ENCODE measurements at places on chromosomes 12 and 14.

DNA sequence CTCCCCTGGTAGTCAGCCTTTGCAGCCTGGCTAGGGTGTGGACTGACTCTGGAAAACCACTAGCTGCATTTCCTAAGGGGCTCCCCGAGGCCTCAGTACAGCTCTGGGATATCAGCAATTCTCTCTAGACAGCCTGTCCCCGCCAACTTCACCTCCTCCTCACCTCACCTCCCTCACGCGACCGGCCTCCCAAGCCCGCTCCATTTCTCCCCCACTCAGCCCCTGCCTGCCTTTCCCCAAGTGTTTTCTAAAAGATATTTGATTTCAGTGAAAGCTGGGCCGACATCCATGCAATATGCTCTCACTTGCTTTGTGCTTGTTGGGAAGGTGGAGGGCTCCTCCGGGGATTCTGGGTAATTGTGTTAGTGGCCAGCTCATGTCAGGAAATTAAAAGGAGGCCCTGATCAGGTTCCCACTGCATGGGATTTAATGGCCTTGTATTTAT lies 91.8 kb downstream of the ESRRB start:
- DNase-seq, result no peak

GRCh38 chr12:98741556-98742265 lies 96.6 kb downstream of the APAF1 start:
- DNase-seq, result no peak

GRCh38 chr14:68978172-68978911 lies 760 bp downstream of the ACTN1 start:
- no peak for DNase-seq

GRCh38 chr12:129844662-129845220 lies 59.1 kb downstream of the TMEM132D start:
- DNase-seq, result peak; percentile 11

- DNase-seq, result peak; percentile 9
These were observed 68.7 kb downstream of the ARF6 start for GRCh38 chr14:49961270-49962222.

GRCh38 chr14:92093320-92093719 lies 13.1 kb downstream of the ATXN3 start:
- DNase-seq, result no peak

DNA sequence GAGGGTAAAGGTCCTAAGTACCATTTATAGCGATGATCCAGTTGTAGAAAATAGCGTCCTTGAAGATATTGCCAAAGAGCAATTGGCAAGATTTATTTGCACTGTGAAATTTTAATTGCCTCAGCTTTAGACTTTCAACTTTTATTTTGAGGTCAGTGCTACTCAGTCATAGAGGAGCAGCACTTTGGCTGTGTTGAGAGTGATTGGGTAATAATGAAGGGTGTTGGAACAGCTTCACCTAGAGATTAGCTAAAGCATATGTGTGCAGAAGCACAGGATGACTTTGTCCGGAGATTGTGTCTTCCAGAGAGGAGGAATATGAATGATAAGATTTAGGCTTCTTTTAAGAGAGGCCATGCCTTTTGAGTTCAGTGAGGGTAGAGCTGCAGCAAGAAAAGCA lies 164.8 kb downstream of the NPAS3 start:
- DNase-seq, result no peak

- DNase-seq, result no peak
These were observed 19.1 kb downstream of the AMN start for GRCh38 chr14:102941419-102942011.

GRCh38 chr12:25433581-25434325 lies 119.3 kb downstream of the LMNTD1 start:
- DNase-seq, result peak; percentile 38

- no peak for DNase-seq
These were observed 4.5 kb upstream of the KRT71 start for GRCh38 chr12:52557476-52557875.

DNA sequence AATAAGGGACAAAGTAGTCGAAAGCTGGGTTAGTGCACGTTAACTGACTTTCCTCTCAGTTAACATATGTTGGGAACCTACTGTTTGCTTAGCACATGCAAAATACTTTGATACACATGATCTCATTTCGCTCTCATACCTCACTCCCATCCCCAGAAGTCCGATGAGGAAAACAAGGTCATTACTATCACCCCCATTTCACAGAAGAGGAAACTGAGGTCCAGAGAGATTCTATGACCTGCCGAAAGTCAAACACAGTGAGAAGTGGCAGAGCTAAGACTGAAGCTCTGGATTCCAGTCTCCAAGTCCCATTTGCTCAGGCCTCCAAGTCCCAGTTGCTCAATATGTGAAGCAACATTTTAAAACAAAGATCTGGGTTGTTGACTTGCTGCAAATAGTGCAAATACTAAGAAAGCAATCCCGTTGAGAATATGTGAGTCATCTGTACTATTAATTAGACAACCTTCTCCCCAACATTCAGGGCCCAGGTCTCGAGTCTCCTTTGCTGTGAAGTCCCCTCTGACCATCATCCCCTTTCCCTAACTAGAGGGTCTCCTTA lies 170.6 kb upstream of the PWP1 start:
- no peak for DNase-seq

DNA sequence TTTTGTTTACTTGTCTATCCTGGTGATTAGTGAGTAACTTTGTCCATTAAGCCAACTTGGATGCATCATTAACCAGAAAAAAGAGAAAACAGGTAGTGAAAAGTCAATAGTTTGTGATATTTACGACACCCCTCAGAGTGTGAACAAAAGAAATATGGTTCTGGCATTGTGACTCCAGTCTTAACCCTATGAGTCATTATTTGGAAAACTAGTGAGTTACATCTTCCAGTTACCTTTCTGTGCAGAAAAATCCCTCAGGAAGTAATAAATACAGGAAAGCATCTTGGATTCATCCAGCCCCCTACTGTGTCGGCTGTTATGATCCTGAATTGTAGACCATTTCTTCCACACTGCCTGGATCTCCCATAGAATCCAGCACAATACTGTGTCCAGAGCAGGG lies 379.1 kb downstream of the GALC start:
- DNase-seq, result no peak

DNA sequence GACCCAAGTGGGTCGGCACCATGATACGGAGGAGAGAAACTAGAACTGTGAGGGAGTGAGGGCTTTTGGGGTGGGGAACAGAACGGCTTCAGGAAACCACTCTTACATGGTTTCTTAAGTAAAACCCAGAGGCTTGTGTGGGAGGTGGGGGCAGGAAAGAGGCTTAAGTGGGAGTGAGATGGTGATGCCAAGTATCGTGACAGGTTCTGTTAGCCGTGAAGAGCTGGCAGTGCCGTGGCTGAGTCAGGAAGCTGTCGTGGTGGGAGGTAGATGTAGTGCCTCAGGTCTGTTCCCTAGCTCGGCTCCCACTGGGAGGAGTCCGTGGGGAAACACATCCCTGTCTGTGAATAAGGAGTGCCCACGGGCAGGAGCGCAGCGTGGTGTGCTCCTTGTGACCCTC lies 185.8 kb upstream of the FKBP4 start:
- DNase-seq, result no peak

DNA sequence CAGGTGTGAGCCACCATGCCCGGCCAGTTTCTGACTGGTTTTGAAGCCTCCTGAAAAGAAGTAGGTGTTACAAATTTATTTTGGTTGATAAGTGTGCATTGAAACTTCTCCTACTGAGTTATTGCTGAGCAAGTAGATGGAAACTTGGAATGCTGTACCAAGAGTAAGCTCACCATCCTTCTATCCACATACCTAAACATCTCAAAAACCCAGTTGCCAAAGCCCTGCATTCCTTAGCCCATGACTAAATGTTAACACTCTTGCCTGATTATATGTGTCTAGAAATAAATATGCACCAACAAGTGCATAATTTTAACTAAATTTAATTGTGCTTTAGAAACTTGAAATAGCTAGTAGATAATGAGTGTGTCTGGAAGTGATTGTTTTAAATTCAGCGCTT lies 357.8 kb downstream of the DUSP6 start:
- no peak for DNase-seq

- DNase-seq, result no peak
These were observed 57.9 kb downstream of the ASCL4 start for GRCh38 chr12:107832441-107832840.

DNA sequence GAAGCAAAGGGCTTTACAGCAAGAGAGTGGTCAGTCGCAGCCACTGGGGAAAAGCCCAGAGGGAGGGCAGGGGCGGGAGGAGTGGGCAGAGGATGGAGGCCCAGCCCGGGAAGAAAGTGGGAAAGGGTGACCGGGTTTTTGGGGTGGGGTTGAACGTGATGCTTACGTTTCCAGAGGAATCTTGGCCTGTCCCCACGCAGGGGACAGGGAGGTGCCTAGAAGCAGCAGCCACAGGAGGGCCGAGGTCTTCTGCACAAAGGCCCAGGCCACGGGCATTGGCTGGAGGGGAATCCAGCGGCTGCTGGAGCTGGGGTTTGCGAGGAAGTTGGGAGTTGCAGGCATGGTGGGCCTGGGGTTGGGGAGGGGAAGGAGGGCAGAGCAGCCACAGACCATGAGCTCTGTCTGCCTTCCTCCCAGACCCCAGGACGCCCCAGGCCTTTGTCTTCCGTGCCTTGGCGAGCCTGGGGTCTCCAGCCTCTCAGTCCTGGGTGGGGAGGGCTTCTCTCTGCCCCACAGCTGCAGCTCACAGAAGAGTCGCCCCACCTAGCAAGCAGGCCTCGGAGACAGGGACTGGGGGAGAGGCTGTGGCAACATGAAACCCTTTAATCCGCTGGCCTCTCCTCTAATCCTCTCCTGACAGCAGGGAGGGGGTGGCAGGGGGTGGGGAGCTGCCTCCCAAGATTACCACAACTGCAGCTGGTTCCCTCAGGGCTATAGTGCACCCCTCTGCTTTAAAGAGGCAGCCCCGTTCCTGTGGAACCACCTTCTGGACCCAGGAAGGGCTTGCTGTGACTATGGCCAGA lies at the start of gene CACNA2D4:
TSS of gene CACNA2D4 (minus strand) at position 572 of the 803 bp plus-strand sequence. CDS start at position 393, 179 bp downstream.
- no peak for DNase-seq
